ENCODE measurements at places on chromosomes 2 and 18.

DNA sequence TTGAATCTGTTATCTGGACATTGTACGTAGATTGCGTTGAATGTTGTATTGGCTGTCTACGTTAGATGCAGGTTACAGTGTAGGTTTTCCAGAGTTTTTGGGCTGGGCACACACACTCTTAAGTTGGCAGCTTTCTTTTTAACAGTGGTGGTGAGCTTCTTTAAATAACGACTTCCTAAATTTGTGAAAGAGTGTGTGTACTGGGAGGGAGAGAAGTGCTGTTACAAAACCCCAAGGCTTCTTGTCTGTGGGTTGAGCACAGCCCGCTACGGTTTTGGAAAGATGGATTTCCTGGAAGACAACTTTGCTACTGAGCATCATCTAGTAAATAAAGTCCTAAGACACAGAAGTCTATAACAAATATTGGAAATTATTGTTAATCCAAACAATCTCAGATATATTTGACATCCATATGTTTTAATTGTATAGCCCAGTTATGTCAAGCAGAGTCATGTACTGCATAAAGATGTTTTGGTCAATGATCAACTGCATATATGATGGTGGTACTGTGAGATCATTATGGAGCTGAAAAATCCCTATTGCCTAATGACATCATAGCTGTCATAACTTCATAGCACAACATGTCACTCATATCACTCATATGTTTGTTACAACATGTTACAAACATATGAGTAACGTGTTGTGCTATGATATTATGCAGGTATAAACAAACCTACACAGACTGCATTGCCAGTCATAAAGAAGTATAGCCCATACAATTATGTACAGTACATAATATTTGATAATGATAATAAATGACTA is 7.9 kb upstream of the THUMPD2 start:
- DNase-seq, result no peak

GRCh38 chr2:62478093-62478580 is 27.9 kb downstream of the TMEM17 start:
- DNase-seq, result no peak

DNA sequence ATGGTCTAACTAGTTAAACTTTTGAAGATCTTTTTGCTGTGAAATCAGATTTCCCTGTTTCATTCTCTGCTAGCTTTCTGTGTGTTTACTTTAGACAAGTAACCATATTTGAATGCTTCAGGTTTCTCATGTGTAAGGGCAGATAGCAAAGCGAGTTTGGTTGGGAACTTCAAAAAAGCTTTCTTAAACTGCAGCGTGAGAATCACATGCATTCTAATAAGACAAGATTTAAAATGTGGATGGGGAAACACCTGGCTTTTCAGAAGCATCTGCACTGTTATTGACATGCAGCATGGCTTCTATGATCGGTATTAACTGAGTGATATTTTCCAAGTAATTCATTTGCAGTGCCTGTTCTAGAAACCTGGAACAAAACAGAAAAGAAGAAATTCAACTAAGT is 119.3 kb downstream of the ABCA12 start:
- no peak for DNase-seq

- no peak for DNase-seq
Measured at GRCh38 chr2:23093513-23093912, 291.5 kb upstream of the KLHL29 start.

- no peak for DNase-seq
Measured at GRCh38 chr2:240672076-240672700, 10.5 kb downstream of the AQP12B start.

- no peak for DNase-seq
Measured at GRCh38 chr2:126661702-126662500, 5.9 kb downstream of the GYPC start.

- no peak for DNase-seq
Measured at GRCh38 chr2:170533156-170533555, 182.0 kb upstream of the SP5 start.

DNA sequence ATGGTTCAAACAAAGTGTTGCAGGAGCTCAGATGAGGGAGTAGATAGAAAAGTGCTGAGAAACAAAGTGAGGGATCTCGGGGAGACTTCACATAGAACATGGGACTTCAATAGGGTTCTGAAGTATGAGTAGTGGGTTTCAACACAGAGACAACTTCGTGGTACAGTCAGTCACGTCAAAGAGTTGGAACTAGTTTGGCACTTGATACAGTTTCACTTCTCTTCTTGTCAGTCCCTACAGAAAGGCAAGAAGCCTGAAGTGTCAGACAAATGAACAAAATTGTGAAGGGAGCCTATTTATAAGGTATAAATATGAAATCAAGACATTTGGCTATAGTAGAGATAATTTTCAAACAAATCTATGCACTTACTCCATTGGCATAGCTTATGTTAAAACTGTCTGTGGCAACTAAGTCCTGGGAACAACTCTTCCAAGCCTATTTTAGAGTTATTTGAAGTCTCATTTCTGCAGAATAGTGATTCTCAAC is 338.0 kb downstream of the TDRD15 start:
- no peak for DNase-seq

DNA sequence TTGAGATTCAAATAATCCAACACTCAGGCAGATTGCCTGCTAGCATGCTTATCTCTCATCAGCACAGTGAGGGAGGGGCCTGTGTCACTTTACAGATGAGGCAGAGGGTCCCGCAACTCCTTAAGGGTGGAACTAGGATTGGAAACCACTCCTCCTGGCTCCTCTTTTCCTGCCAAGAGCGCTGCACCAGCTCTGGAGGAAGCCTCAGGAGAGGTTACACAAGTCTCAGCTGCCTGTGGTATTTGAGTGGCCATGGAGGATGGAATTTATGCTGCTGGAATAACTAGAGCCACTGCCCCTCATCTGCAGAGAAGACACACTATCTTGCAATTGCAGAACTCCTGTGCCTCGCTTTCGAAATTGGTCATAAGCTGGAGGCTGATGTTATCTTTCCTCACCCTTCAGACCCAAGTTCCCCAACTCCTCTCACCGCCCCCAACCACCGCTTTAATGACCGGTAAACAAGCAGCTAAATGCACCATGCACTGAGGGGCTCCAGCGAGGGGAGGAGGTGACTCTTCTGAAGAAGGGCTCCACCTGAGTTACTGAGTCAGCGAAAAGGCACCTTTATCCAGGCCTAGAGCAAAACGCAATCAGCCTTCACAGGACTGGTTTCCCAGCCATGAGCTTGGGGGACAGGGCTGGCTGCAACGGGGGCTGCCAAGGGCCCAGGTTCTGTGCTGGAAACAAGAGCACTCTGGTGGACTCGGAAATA is 245.8 kb downstream of the SOX11 start:
- DNase-seq, result no peak

DNA sequence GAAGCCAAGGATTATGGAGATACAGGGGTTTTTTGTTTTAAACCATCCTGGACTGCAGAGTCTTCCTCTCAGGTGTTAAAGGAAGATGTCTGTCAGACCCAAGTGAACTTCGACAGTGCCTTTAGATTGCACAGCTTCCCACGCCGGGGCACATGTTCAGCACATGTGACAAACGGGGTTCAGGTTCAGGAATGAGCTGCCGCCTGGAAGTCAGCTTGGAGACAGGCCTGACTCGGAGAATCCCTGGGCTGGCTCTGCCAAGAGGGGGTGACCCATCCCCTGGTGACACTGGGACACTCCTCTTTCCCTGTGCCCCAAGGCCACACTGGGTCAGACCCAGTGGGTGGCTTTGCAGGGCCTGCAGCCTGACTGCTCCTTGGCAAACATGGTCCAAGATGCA is 359.3 kb upstream of the SALL3 start:
- no peak for DNase-seq

GRCh38 chr2:106596844-106597243 is 109.7 kb downstream of the CD8B2 start:
- no peak for DNase-seq

GRCh38 chr2:190881084-190881597 is 520 bp downstream of the GLS start:
- no peak for DNase-seq

GRCh38 chr2:50782543-50782942 is 249.4 kb downstream of the NRXN1 start:
- DNase-seq, result no peak
